ENCODE measurements at places on chromosomes 2 and 18.
A peak's percentile ranks its signal among the peaks of the same experiment; 100 is the strongest.

DNA sequence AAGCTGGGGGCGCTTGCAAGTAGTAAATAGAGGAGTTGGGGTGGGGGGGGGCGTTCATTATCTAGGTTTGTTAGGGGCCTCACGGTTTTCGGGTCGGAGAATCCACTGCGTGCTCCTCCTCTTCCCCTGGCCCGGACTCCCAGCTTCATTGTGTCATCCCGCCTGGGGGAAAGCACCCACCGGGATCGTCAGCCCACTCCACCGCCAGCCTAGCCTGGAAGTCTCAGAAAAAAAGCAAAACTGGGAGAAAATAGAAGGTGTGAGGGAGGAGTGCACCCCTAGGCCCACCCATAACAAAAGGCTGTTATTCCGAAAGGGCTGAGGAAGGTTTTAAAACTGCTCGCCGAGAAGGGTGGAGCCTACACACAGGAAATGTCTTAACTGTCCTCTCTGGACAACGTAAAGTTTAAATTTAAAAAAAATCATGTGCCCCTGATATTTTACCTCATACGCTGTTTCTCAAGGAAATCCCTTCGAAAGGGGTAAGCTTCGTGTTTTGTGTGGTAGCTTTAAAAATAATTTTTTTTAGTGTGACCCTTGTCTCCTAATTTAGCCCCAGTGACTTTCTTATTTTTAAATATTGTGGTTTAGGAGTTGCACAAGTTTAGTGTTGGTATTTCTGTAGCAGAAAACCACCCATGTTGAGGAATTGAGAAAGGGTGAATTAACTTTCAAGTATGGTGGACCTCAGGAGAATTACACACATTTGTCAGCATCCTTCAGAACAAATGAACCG is 104.2 kb downstream of the SPTBN1 start:
- peak; percentile 58 for DNase-seq

DNA sequence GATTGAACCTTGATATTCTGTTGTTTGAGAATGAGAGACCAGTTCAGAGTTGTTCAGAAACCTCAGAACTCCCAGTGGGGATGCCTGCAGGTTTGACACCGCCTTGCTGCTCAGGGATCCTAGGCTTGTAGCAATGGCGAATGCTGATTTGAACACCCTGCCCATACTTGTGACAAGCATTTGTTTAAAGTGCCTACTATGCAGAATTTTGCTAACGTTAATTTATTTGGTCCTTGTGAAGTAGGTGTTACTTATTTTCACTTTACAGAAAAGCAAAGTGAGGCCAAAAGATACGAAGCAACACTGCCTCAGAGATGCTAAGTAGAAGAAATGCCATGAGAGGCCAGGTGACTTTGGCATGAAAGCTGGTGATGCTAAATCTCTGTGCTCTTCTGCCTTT is 32.3 kb downstream of the STON1 start:
- no peak for DNase-seq

DNA sequence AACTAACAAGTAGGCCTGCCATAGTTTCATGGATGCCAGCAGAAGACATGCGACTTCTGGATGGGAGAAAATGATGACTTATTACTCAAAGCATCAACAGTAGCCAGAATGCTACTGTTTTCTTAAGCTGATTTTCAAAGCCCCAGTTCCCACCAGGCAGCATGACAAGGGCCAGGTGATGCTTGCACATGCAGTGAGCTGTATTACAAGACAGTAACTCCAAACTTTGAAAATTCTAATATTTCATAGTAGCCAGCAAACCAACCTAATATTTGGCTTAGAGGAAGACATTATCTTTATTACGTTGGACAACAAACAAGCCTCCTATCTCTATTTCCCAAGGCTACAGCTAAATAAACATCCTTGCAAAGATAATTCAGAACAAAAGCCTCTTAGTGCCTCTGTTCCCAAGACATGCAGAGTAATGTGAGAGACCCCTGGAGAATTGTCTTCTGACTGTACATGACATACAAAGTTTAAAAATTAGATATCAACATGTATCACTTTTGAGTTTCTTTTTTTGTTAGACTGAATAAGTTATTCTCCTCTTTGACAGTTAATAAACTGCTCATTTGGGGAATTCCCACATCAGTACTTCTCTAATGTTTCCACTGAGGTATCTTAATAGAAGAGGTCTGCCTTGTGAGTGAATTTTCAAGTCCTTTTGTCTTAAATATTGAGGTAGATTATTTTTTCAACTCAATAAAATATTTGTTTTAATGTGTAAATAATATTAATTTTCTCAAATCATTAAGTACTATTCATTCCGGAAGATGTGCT is 367.6 kb upstream of the CWC22 start:
- DNase-seq = no peak

DNA sequence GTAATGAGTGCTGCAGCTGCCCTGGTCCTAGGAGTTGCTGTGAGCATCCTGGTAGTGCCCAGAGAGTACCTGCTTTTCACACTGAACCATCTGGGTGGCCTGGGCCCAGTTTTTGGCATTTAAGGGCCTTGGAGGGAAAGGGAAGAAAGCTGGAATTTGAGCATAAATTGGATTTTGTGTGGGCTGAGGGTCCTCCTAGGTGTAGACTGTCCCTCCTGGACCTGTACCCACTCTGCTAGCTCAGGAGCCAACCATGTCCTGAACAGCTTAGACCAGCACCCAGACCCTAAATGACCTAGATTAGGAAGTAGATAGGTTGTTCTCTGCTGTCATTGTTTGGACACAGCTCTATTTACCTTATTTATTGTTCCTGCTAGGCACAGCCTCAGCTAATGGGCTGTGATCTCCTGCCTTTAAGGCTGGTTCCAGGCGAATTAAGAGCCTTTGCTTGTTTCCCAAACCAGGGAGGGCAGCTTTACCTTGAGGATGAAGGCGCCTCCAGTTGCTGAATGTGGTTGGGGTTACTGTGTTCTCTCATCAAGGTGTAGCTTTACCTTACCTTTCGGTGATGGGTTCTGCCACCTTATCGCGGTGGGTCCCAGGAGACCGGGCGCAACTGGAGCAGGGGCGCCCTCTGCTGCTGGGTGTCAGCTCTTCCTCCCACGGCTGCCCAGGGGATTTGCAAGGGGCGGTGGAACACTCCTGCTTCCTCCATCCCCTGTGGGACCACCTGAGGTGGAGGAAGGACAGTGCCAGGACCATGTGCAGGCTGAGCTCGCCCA is 34.4 kb downstream of the ITGA6 start:
- no peak for DNase-seq

DNA sequence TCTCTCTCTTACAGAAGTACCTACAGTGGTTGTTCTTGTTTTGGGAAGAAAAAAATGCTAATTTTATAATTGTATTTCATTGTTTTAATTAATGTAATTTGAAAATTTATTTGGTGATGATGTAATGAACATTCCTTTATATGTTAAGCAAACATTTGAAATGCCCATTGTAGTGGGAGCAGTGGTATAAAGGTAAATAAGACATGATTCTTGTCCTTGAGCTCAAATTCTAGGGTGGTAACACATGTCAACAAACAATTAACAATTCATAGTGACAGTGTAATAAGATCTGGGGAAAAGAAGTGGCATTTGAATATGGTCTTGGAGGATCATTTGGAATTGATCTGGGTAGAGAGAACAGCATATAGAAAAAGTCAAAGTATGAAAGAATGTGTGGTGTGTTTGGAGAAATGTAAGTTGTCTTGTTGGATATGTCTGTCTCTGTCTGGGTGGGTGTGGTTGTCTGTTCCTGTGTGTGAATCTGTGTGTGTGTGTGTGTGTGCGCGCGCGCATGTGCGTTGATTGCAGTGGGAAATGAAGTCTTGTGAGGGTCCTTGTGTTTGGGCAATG is 5.8 kb downstream of the PTPN4 start:
- no peak for DNase-seq

DNA sequence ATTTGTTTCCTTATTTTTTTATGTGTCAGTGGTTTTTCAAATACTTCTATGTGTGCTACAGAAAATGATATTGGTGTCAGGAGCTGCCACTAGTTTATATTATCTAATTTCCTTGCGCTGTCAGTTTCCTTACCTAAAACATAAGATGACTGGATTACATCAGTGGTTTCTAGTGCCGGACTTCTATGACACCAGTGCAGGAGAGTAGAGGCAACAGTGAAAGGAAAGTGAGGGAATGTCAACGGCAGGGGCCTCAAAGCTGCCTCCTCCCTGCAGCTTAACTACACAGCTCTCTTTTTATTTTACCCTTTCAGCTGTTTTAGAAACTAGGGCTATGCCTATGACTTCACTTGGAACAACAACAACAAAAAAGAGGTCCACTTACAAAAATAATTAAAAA is 6.5 kb downstream of the ERBB4 start:
- no peak for DNase-seq

DNA sequence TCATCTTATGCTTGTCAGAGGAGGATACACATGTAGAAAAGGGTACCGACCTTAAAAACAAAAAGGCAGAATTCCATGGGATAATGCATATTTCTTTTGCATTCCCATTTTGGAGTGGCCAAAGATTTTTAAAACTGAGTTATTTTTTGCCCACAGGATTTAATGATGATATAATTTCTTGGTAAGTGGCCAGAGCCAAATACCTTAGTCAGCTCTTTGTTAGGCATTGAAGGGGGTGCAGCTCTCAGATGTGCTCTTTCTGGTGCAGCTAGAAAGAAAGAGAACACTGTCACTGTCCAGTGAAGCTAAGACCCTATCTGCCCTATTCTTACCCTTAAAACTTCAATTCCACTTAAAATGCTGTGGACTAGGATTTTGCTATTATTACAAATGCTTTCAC is 10.8 kb downstream of the COQ10B start:
- no peak for DNase-seq

- DNase-seq = no peak
Observed at GRCh38 chr2:39434233-39434897, 2.7 kb downstream of the MAP4K3 start.

DNA sequence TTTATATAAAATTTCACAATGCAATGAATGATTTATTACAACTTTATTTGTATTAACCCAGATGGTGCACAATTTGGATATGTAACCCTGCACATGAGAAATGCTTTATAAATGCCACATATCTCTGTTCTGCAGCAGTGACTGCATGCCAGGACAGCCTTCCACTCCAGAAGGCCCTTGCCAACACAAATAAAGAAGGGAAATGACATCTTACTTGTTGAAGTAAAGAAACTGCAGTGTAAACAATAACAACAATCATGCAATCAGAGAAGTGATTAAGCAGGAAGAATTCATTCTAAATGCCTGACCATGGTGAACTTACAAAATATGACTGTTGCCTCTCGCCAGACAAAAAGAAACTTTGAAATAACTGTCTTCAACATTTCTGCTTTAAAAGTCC is 129.9 kb upstream of the CHST9 start:
- DNase-seq = no peak

DNA sequence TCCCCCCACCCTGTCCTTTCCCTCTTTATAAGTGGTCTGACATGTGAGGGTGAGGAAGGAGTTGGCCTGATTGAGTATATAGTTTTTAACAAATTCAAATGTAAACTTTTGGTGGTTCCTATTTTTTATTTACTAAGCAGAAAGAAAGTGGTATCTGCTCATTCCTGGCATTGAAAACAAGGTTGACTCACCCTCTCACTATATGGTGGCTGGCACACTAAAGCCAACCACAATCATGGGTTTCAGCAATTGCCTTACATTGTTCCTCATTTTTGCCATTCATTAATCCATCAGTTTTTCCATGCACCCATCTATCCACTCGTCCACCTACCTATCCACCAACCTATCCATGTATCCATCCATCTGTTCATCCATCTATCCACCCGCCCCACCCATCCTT is 75.4 kb upstream of the IGFBP5 start:
- no peak for DNase-seq

DNA sequence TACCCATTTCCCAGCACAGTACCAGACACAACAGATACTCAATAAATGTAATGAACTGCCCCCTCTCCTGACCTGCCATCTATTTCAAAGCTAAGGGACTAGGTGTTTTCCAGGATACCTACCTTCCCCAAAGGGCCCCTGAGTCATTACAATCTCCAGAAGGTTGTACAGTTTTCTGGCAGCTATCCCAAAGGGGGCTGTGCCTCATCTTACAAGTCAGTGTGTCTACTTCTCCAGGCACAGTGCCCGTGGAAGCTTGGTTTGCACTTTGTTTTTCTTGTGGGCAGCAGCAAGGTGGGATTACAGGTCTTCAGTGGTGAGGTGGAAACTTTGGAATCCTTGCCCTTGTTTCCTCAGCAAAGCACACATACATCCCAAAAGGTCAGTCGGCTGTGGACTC is 62.8 kb upstream of the CYP26B1 start:
- DNase-seq = no peak

GRCh38 chr2:96679848-96680247 is 37.3 kb downstream of the FER1L5 start:
- no peak for DNase-seq

DNA sequence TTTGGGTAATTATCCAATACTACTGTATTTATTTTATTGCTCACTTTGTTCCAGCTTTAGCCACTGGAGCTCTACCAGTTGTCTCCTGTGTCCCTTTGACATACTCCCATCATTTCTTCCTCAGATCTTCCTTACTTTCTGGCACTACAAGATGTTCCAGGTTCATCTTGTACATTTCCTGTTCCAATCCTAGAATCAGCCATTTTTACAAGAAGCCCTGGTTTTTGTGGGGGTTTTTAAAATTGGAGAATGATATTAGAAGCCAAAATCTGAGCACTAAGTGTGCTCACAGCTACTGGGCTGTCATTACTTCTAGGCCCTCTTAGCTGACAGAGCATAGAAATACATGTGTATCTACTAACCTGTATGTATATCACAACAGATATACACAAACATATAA is 164.3 kb downstream of the ZFP36L2 start:
- no peak for DNase-seq

DNA sequence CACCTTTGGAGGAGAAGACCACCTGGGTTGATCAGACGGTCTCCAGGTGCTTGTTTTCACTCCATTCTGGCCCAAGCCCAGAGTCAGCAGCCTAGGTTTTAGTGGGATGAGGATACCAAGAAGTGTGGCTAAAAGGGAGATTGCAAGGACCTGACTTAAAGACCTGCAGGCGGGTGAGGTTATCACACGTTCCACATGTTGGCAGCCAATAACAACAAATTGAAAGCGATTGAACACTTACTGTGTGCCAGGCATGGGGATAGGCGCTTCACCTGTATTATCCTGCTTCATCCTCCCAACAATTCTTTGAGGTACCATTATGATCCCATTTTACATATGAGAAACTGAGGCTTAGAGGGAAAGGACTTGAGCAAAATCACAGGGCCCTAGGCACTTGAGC is 5.0 kb downstream of the ARL4C start:
- no peak for DNase-seq

DNA sequence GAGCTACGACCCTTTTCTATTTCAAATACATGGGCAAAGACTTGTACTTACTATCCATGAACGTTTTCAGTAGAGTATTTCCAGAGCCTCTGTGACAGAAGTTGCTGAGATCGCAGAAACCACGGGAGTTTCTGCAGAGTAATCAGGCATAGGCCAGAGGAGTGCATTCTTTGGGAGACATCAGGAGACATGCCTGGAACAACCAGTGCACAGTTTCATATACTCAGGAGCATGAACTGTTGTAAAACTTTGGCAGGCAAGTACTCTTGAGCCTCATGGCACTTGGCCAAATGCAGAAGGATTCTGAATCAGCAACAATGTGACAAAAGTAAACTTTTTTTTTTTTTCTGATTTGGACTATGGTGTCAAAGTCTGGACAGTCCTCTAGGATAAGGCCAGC is 307.1 kb downstream of the GRB14 start:
- DNase-seq = no peak
